Right atrium auricular region (tissue), 2 donors: ENCODE measurements at places on chromosomes 16 and 17. TPM values are rescaled to one million over a fixed set of nuclear protein-coding genes. Genes with fewer than 3 reads are reported as not detected.

GRCh38 chr16:89581045-89581695 is 5.6 kb downstream of the CPNE7 start:
- no peaks in the 10 kb centered on the region for H3K27me3 ChIP-seq
- H3K36me3 ChIP-seq, result no peaks in the 10 kb centered on the region
- no peak for DNase-seq

DNA sequence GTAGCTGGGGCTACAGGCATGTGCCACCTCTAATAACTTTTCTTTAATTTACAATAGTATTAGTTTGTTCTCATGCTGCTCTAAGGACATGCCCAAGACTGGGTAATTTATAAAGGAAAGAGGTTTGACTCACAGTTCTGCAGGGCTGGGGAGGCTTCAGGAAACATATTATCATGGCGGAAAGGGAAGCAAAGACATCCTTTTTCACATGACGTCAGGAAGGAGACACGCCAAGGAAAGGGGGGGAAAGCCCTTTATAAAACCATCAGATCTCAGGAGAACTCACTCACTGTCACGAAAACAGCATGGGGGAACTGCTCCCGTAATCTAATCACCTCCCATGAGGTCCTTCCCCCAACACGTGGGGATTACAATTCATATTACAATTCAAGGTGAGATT is 18.3 kb downstream of the IL4R start:
- no peak overlapping the region for H3K4me3 ChIP-seq
- H3K36me3 ChIP-seq, result peaks cover 19% of the 10 kb centered on the region
- no peaks in the 10 kb centered on the region for H3K27me3 ChIP-seq
- peak overlapping the region; percentile 91 for H3K27ac ChIP-seq

DNA sequence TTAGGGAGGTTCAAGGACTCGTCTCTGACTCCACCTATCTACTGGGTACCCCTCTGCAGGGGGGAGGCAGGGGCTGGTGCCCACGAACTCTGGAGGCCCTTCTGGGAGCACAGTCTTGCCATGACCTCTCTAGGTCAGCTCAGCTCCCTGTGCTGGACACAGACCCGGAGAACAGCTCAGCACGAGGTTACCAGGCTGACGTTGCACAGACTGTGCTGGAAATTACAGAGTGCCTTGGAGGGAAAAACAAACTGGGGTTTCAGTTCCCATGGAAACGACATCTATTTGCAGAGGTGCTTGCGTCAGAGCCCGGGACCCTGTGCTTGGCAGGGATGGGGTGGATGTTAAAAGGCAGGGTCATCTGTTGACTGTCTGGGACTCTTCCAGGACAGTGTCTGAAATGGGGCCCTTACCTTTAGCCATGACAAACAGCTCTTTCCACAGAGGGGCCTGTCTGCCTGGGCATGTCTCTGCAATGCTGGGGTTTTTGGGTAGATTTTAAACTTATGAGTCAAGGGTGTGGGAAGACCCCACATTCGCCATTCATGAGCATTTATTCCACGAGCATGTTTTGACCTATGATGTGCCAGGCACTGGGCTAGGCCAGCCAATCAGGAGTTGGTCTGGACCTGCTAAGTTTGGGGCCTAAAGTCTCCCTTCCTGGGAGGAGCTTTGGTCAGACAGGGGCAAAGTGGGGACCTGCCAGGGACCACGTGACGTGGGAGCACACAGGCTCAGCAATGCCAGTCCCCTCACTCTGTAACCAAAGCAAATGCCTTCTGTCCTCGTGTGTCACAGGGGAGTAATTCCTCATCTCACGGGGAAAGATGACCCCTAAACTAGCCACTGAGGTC is 22.5 kb downstream of the CCR7 start:
- no peaks in the 10 kb centered on the region for H3K4me1 ChIP-seq
- peak overlapping the region; percentile 86 for H3K27ac ChIP-seq
- no peaks in the 10 kb centered on the region for H3K27me3 ChIP-seq
- DNase-seq, result peak; percentile 97

CLDN7 gene
- 2.3 TPM for total RNA-seq

DNA sequence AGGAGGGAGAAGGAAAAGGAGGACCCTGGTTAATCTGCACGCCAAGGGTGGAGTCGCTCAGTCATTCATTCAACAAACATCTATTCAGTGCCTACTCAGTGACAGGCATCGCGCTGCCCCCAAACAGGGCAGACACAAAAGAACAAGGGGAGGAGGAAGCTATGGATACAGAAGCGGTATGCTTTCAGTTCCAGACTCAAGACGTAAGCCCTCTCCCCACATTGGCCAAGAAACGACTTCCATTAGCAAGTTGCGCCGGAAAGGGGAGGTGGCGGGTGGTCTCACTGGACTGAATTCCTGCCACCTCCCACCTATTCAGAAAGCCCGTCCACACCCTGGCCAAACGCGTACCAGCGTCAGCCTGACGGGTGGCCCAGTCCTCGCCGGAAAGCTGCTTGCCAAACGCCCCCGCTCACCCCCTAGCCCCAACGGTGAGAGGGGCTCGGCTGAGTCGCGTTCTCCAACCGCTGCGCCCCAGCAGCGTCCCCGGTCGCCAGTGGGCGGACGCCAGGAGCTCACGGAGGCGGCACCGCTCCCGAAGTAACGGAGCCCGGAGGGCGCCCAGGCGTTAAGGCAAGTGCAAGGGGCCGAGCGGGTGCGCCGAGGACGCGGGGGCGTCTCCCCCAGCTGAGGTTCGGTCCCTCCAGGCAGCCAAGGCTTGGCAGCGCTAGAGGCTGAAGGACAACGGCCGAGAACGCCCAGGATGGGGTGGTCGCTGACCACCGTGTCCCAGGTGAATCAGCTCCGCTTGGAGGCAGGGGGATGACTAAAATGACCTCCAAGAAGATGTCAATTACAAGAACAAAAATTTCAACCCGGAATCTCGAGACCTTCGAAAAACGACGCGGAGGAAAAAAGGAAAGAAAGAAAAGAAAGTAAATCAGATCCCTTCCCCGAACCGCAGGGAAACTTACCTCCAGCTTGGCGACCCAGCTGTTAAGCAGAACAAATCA is 470.7 kb downstream of the SOX9 start:
- H3K27ac ChIP-seq, result peak overlapping the region; percentile 50
- H3K4me3 ChIP-seq, result peak overlapping the region; percentile 39

DNA sequence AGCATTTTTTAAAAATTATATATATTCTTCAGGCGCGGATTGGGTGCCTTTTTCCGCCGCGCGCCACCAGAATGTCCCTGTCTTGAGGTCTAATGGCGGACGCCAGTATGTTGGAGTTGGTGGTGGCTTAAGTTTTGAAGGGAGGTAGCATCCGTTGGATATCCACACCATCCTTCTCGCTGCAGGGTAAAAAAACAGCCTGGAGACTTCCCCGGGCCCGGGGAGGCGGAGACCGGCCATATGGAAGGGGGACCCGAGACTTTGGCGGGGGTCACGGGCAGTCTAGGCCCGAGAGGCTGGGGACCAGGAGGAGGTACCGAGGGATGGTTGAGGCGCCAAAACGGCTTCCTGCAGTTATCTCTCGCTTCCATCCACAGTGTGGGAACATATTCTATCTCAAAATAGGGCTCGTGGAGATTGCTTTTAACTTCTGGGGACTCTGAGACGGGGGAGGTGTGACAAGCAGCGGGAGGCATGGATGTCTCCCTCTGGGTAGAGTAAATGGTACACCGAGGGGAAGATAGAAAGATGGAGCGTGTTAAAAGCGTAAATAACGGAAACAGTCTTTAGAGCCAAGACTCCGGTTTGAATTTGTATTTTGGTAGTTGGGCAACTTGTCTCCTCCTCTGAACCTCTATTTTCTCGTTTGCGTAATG is at the start of gene SF3B3:
SF3B3 (plus strand) TSS at position 74 of the 656 bp plus-strand sequence. CDS start 2,841 bp downstream, outside the sequence.
- peak within 1 kb of the TSS; percentile 88 for H3K4me3 ChIP-seq
- no peaks in the 10 kb centered on the region for H3K4me1 ChIP-seq
- peaks cover 15% of the 10 kb centered on the region for H3K36me3 ChIP-seq
- peak within 1 kb of the TSS; percentile 70 for H3K27ac ChIP-seq

- peak overlapping the region; percentile 100 for H3K4me3 ChIP-seq
- peaks cover 20% of the 10 kb centered on the region for H3K36me3 ChIP-seq
- peak overlapping the region; percentile 94 for H3K27ac ChIP-seq
- no peak for DNase-seq
Measured at GRCh38 chr17:73232587-73233373, 28.9 kb downstream of the CPSF4L start.

- DNase-seq, result no peak
- H3K36me3 ChIP-seq, result no peaks in the 10 kb centered on the region
- H3K4me3 ChIP-seq, result no peak overlapping the region
- H3K27me3 ChIP-seq, result no peaks in the 10 kb centered on the region
- no peak overlapping the region for H3K27ac ChIP-seq
Measured at GRCh38 chr17:65756760-65757159, 195.3 kb upstream of the AXIN2 start.

TMIGD1 gene
- total RNA-seq, result not detected

CIBAR2 gene
- total RNA-seq, result not detected

GRCh38 chr17:17745476-17746455 is 64.5 kb downstream of the RAI1 start:
- no peaks in the 10 kb centered on the region for H3K4me1 ChIP-seq
- H3K27me3 ChIP-seq, result no peaks in the 10 kb centered on the region
- H3K27ac ChIP-seq, result peak overlapping the region; percentile 5
- no peaks in the 10 kb centered on the region for H3K36me3 ChIP-seq
- no peak overlapping the region for H3K4me3 ChIP-seq

- H3K4me1 ChIP-seq, result no peaks in the 10 kb centered on the region
- H3K27me3 ChIP-seq, result no peaks in the 10 kb centered on the region
- no peak overlapping the region for H3K4me3 ChIP-seq
- H3K27ac ChIP-seq, result no peak overlapping the region
- H3K36me3 ChIP-seq, result no peaks in the 10 kb centered on the region
Measured at GRCh38 chr17:57608369-57609124, 136.6 kb downstream of the CCDC182 start.

GRCh38 chr17:17503566-17504130 is 7.5 kb upstream of the RASD1 start:
- no peaks in the 10 kb centered on the region for H3K36me3 ChIP-seq
- no peaks in the 10 kb centered on the region for H3K27me3 ChIP-seq
- H3K4me1 ChIP-seq, result no peaks in the 10 kb centered on the region
- peak overlapping the region; percentile 84 for H3K27ac ChIP-seq
- no peak for DNase-seq

DNA sequence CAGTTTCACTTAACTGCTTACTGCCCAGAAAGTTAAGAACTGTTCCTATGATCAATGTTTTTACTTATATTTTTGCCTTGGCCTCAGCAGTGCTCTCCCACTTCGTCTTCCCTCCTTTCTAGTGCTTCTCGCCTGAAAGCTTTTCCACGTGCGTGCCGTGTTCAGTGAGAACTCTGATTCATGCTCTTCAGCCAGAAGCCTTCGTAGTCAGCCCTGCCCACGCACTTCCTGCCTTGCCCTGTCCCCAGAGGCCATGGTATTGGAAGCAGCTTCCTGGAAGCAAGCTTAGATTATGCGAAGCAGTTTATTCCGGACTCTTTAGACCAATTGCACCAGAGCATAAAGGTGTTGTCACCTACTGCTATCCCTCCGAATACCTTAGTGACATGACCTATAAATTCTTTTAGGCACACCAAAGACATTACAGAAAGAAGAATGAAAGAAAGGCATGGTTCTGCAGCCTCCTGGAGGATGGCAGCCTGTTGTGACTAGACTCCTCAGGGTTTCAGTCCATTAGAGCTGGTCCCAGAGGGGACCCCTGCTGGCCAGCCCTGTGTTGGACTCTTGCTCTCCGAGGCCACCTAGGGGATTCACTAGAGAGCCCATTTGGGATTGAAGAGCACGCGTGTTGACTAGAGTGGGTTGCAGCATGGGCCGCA is 105.2 kb downstream of the RPTOR start:
- H3K27ac ChIP-seq, result peak overlapping the region; percentile 11
- no peaks in the 10 kb centered on the region for H3K36me3 ChIP-seq
- no peaks in the 10 kb centered on the region for H3K27me3 ChIP-seq
- no peaks in the 10 kb centered on the region for H3K4me1 ChIP-seq

KRTAP9-8 gene
- not detected for total RNA-seq

CACNG3 gene
- total RNA-seq, result not detected

GRCh38 chr16:29148131-29148691 is 163.4 kb downstream of the LAT start:
- no peaks in the 10 kb centered on the region for H3K27me3 ChIP-seq
- H3K4me1 ChIP-seq, result no peaks in the 10 kb centered on the region
- no peak for DNase-seq

CCL14 gene
- total RNA-seq, result 13.0 TPM

DNA sequence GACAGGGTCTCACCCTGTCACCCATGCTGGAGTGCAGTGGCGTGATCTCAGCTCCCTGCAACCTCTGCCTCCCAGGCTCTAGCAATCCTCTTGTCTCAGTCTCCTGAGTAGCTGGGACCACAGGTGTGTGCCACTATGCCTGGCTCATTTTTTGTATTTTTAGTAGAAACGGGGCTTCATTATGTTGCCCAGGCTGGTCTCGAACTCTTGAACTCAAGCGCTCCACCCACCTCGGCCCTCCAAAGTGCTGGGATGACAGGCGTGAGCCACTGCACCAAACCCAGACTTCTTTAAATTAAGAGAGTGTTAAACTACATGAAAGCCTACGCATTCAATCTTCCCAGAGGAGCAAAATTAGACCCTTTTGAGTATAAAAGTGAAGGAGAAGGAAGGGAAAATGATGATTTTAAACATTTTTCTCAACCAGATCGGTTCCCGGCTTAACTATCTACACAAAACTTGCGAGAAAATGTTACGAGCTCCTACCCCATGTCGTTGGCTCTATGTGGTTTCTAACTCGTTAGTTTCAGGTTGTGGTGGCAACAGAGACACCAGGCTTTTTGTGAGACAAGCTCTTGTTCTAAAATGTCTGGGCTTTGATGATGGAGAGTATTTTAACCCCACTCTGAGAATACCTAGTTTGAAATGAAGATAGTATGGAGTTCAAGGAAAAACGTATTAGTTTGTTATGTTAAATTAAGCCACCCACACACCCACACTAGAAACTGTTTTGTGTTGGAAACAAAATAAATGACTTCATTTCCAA is 26.3 kb downstream of the STAT5B start:
- no peak for DNase-seq
- peak overlapping the region; percentile 93 for H3K27ac ChIP-seq
- no peaks in the 10 kb centered on the region for H3K36me3 ChIP-seq
- H3K4me3 ChIP-seq, result no peak overlapping the region
- peaks cover 44% of the 10 kb centered on the region for H3K4me1 ChIP-seq
- no peaks in the 10 kb centered on the region for H3K27me3 ChIP-seq

TNP2 gene
- total RNA-seq, result not detected

- DNase-seq, result no peak
- no peaks in the 10 kb centered on the region for H3K4me1 ChIP-seq
- no peaks in the 10 kb centered on the region for H3K36me3 ChIP-seq
Measured at GRCh38 chr16:3071655-3072054, 6.2 kb downstream of the IL32 start.

- no peaks in the 10 kb centered on the region for H3K4me1 ChIP-seq
- H3K36me3 ChIP-seq, result no peaks in the 10 kb centered on the region
- no peak overlapping the region for H3K4me3 ChIP-seq
- no peak for DNase-seq
- no peaks in the 10 kb centered on the region for H3K27me3 ChIP-seq
Measured at GRCh38 chr16:68659412-68660358, 14.6 kb downstream of the CDH3 start.

TPSB2 gene
- 12.5 TPM for total RNA-seq

ABCC3 gene
- total RNA-seq, result 1.4 TPM

- peak overlapping the region; percentile 46 for H3K27ac ChIP-seq
- DNase-seq, result no peak
- no peaks in the 10 kb centered on the region for H3K27me3 ChIP-seq
- H3K4me3 ChIP-seq, result no peak overlapping the region
- H3K4me1 ChIP-seq, result no peaks in the 10 kb centered on the region
- H3K36me3 ChIP-seq, result peaks cover 8% of the 10 kb centered on the region
Measured at GRCh38 chr17:17055286-17056155, 13.3 kb downstream of the MPRIP start.
